ENCODE measurements at places on chromosomes 13 and 19.

DNA sequence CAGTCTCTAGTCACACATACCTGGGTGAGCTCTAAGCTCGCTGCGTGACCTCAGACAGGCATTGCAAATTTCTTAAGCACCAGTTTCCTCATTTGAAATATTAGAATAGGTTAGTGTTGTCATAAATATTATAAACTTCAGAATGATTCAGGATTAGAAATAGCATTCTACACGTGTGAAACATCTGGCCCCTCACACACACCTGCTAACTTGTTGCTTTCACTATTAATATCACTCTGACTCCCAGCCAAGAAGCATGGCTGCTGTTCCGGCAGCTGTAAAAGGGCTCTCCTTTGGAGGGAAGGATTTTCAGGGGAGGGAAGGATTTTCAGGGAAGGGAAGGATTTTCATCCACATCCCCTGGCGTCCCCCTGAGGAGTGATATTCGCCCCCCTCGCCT lies 161.3 kb upstream of the GPR12 start:
- DNase-seq = no peak

DNA sequence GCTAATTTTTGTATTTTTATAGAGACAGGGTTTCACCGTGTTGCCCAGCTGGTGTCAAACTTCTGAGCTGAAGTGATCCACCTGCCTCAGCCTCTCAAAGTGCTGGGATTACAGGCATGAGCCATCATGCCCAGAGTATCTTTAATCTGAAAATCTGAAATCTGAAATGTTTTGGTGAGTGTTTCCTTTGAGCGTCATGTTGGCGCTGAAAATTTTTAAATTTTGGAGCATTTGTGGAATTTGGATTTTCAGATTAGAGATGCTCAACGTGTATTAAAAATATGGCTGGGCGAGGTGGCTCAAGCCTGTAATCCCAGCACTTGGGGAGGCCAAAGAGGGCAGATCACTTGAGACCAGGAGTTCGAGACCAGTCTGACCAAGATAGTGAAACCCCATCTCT lies 5.1 kb upstream of the CPAMD8 start:
- no peak for DNase-seq

DNA sequence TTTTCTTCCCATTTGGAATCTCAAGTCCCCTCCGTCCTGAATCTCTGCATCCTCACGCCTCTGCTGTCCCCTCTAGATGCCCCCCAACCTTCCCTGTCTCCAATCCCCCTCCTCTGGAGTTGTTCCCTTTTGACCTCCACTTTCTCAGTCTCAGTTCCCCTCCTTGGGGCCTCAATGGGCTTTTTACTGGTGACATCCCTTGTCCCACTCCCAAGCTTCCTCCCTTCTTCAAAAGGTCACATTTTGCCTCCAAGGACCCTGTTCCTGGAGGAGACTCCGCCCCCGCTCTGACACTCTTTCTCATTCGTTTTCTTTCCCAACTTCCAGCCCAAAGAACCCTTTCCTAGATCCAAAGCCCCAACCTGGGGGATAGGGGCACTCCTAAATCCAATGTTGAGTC lies 1.0 kb downstream of the AP2S1 start:
- no peak for DNase-seq

- no peak for DNase-seq
Observed at GRCh38 chr13:90091611-90092010, 1255.9 kb upstream of the MIR17HG start.

DNA sequence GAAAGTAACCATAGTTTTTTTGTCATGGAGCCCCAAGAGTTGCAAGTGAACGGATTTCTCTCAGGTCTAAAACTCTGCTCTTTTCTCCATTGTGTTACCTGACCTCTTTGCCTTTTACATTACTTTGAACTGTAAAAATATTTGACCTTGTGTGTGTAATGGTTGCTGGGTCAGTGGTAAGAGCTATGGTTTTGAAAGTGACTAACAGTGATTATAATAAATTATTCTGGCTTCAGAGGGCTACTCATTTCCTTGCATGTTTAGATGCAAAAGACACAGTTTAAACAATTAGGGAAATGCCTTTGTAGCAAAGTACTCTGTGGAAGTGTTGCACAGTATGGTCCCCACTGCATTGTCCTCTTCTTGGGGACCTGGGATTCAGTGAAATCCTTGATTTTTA lies 29.3 kb upstream of the PSG8 start:
- DNase-seq = no peak

DNA sequence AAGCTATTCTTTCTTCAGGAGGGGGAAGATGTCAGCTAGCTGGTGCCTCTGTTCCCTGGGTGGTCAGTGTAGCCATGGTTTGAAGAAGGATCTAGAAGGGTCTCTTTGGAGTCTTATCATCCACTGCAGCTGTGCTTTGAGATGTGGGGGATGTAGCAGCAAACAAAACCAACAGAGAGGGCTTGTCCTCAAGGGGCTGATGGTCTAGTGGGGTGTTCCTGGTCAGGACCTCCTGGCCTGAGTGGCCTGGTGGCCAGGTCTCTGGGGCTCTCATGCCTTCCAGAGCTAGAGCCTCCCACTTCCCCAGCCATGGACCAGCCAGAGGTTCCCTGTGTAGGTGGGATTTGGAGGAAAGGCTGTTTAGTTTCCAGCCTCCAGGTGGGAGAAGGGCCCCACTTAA lies 40.3 kb downstream of the LYL1 start:
- no peak for DNase-seq

- DNase-seq = no peak
Observed at GRCh38 chr19:1151037-1151724, 22.9 kb downstream of the SBNO2 start.

DNA sequence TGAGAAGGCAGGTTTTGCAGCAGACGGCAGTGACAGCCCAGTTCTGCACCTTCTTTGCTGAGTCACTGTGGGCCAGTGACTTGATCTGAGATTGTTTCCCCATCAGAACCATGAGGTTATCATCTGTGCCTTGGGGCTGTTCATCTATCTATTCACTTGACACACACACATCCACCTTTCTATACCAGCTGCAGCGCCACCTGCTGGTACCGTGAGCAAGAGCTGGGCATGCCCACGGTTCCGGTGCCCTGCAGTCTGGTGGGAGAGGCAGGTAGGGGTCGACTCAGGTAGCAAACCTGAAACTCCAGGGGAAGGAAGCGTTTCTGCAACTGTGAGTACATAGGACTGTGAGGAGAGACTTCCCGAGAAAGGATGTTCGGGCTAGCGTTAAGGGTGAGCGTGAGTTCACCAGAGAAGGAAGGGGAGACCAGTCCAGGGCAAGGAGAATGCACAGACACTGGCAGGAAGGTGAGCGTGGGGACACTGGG lies 7.5 kb upstream of the LIN7B start:
- peak; percentile 75 for DNase-seq

DNA sequence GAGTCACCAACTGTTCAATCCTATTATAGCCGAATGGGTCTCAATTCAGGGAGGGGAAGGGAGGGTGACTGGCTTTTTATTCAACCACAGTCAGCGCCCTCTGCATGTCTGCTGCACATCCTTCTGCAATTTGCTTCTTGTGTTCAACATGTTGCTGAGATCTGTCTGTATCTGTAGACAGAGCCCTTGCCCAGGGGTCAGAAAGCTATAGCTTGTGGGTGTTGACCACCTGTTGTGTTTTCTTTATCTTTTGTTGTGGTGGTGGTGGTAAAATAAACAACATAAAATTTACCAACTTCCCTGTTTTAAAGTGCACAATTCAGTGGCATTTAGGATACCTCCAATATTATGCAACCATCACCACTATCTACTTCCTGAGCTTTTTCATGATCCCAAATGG lies 12.2 kb downstream of the PPP1R12C start:
- DNase-seq = no peak

GRCh38 chr13:113664751-113665596 lies 2.0 kb upstream of the GRK1 start:
- no peak for DNase-seq

DNA sequence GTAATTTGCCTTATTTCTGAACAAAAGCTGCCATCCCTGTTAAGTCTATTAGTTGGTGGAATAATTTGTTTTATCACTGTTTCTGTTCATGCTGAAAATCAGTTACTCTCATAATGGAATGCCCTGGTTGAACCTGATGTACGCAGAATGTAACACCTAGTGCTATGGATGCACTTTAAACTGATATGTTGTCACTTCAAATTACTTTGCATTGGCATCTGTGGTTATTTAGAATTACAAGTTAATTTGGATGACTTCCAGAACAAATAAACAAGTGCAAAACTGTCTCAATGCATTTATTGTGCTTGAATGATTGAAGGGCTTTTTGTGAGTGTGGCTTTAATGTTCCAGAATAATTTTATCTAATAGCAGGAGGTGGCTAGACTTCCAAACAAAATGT lies 368.2 kb upstream of the SLITRK5 start:
- no peak for DNase-seq

GRCh38 chr19:35742121-35742724 lies at the start of gene IGFLR1:
IGFLR1 (minus strand) TSS chr19:35742452; CDS start chr19:35741180, 1,272 bp downstream.
- peak; percentile 30 for DNase-seq

DNA sequence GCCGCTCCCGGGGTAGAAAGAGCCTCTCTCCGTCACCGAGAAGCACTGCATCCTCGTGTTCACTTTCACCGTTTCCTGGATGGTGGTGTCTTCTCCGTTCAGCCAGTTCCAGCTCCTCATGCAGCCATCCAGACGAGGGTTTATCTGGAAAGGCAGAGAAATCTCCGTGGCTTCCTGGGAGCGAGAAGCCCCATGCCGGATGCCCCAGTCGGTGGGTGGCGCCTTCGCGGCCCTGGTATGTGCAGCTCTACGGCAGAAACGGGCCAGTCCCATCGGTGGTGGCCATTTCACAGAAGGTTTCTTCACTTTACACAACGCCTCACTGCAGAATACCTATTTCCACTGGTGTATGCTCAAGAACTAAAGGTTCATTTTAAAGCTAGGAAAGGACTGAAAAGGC lies 36.9 kb downstream of the GAS6 start:
- no peak for DNase-seq

- no peak for DNase-seq
Observed at GRCh38 chr13:27336014-27336673, 65.5 kb downstream of the RASL11A start.

Data from hematopoietic multipotent progenitor cell treated with erythropoietin and hydrocortisone succinate and interleukin-3 and kit ligand, for 8 days (in vitro differentiated cells).